ENCODE measurements at places on chromosomes 7 and 10. TPM values are rescaled to one million over a fixed set of nuclear protein-coding genes. Genes with fewer than 3 reads are reported as not detected.

GRCh38 chr7:78218051-78218450, 419.5 kb downstream of the PHTF2 start:
- no peak for DNase-seq

DNA sequence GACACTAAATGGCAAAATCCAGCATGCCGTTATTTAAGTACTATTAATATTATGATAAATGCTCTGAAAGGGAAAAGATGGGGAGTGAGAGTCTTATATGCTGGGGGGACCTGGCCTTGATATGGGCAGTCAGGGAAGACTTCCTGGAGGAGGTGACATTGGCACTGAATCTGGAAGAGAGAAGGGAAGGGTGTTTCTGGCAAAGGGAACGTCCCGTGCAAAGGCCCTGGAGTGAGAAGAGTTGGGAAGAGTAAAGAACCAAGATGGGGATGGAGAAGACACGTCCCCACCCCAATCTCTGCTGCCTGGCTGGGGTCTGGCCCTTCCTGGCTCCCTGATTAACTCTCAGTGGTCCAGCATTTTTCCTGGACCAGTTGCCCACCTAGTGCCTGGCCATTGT, 5.0 kb upstream of the GRIFIN start:
- DNase-seq: no peak

DNA sequence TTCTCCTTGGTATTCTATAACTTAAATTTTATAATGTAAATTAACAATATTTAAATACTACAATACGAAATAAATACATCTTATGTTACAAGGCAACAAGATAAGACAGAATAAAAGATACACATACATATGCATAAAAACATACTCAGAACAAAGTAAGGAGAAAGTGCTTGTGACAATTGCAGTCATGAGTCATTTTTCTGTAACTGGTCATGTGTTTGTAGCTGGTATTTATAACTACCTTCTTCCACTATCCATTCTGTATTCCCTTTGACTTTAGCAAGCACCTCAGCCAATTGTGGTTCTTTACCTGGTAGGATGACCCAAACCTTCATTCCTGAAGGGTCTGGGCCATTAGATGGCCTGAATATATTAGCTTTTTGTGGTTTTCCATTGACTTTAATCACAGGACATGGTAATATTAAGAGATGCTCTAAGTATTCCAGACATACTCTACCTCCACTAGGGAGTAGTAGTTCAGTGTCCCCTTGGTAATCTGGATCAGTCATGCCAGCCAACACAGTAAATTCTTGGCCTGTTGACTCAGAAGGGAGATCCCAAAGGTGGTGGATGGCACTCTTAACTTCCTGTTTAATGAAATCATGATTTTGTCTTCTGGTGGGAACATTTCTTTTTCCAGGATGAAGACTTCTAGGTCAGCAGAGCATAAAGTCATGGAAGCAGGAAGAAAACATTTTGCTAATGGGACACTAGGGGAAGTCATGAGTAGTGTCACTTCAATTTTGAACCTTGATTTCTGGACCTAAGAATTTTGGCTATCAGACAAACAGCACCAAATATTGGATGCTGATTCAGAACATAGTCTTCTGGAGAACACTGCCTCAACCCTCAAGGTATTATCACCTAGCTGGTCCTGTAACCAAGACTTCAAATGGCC, 733.7 kb upstream of the IGFBP3 start:
- DNase-seq: no peak

DNA sequence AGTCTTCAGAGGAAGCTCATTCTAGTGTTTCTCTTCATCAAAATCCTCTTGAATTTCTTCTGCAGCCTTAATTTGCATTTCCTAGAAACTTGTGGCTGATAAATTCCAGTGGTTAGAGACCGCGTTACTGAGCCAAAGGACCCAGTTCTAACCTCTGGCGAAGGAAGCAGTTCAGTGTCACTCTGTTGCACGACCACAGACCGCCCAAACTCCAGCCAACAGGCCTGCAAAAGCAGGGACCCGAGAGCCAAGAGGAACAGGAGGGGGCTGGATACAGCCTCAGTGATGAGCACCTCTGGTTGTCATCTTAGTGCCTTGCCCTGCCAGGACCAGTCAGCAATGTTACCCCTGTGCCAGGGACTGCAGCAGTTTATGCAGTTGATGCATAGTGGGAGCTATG, 70.0 kb downstream of the AFAP1L2 start:
- peak; percentile 31 for DNase-seq

DNA sequence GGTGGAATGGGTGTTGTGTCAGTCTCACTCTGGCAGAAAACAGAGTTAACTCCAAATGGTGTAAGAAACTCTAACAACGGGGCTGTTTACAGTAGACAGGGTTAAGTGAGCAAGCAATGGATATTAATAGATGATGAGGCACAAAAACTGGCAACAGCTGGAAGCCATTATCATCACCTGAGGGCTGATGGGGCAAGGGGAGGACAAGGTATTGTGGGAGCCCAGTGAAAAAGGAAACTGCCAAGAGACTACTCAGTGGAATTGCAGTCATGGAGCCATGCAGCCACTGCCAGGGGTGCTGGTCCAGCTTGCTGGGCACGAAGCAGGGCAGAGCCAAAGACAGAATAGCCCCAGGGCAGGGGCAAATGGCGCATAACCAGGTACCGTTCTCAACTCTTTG, 260.7 kb downstream of the BICC1 start:
- no peak for DNase-seq

GRCh38 chr10:664301-664700, 25.2 kb downstream of the DIP2C start:
- DNase-seq: no peak

GRCh38 chr10:4093438-4093837, 308.4 kb upstream of the KLF6 start:
- DNase-seq: no peak

GRCh38 chr10:24894309-24894708, 58.1 kb downstream of the PRTFDC1 start:
- DNase-seq: no peak

DNA sequence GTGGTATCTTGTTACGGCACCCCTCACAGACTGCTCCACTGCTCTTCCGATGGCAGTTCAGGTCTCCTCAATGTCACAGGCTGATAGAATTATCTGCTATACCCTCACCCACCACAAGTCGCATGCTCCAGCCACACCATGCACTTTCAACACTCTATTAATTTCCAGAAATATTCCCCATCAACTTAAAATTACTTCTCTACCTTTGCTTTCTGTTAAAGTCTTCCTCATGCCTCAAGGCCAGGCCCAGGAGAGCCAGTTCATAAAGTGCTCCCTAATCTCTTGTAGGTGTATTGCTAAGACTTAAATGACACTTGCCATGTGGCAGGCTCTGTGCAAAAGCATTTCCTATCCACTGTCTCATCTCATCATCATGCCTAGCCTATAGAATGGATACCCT, 105.9 kb upstream of the ARID5B start:
- DNase-seq: no peak

DNA sequence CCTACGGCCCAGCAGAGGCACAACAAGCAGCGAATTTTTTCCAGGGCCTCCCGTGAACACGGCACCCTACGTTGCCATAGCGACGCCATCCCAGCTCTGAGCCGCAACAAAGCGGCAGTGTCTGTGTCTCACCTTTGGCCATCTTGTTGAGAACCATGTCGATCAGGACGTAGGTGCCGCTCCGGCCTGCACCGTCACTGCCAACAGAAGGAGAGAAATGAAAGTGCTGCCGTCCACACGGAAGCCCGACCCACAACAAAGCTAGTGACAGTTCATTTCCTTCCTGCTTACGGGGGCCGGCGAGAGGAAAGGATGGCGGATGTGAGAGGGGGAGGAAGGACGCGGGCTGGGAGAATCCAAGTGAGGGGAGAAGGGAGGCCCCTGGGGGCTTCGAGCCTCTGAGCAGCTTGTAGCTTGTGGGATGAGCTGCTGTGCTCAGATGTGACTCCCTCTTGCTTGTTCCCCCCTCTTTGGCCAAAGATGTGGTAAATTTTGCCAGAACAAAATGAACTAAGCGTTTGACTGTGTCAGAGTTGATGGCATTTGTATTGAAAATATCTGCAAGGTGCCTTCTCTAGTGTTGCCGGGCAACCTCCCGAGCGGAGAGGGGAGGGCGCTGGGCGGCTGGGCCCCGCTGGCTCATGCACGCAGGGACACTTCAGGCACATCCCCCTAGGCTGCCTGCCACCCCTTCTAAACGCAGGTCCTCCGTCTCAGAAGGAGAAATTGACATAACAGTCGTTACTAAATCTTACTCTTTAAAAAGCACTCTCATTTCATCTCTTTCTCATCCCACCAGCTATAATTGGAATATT, 232.2 kb downstream of the DNAJB6 start:
- peak; percentile 38 for DNase-seq

The C7orf57 gene
- 0.10 TPM for total RNA-seq

The KMT2C gene
- total RNA-seq: 75.6 TPM

The CTAGE8 gene
- total RNA-seq: 5.3 TPM

The TMEM26 gene
- total RNA-seq: 5.1 TPM
